AG04450 (cell line): ENCODE measurements at places on chromosomes 2 and 18. TPM values are rescaled to one million over a fixed set of nuclear protein-coding genes. Genes with fewer than 3 reads are reported as not detected.

DNA sequence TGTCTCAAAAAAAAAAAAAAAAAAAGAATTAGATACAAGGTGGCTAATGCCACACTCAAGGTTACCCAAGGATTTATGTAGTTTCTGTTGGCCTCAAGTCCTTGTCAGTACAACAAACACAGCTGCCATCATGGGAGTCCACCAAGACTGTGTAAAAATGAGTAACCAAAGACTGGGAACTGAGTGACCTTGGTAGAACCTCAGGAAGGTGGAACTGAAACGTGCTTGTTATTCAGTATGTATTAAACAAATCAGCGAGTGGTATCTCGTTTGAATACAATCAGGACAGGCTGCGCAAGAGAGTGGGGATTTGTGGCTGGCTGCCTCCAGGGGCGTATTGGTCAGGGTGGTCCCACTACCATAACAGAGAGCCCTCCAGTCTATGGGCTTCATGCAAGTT is 1.6 kb upstream of the SFTPB start:
- DNase-seq, result no peak

KCNE4 gene
- 10.6 and 12.5 TPM in 2 replicates for polyA plus RNA-seq

MREG gene
- polyA plus RNA-seq, result 2.3 and 2.6 TPM in 2 replicates

DNA sequence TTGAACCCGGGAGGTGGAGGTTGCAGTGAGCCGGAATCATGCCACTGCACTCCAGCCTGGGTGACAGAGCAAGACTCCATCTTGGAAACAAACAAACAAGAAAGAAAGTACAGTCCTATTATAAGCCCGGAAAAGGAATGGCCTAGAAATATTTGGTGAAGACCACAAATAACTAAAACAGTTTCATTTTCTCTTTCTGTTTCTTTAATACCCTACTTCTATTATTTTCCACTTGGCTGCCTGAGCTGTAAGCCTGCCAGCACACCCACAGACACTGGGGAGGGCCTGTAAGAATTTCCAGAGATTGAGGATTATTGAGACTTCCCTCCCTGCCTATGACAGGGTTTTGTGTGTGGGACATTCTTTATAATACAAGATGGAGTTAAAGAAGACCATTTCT is 188.0 kb upstream of the DCC start:
- no peak for DNase-seq

RIT2 gene
- not detected in 2 replicates for polyA plus RNA-seq
